Stimulated activated naive CD4-positive, alpha-beta T cell (primary cell): ENCODE measurements at places on chromosomes 3 and 15.

GRCh38 chr15:68278595-68279405 is 1.3 kb downstream of the FEM1B start:
- no peak for DNase-seq

DNA sequence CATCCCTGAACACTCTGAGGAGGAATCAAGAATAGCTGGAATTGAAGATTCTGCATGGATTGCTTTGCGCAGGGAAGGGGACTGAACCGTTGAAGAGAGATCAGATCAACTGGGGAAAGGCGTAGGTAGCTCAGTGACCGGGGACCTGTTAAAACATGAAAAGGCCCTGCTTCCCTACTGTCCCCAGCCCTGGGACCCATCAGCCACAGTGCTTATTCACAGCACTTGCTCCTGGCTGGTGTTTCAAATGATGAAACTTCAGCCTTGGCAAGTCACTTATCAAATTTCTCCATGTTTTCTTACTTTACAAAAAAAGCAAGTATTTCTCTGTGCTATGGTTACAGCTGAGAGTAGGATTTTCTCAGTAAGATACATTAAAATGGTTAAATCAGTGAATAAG is 199.3 kb downstream of the MEIS2 start:
- no peak for DNase-seq

- no peak for DNase-seq
Measured at GRCh38 chr3:73018298-73018697, 21.7 kb downstream of the PPP4R2 start.

- DNase-seq, result no peak
Measured at GRCh38 chr3:119145128-119145499, 851 bp upstream of the TEX55 start.

DNA sequence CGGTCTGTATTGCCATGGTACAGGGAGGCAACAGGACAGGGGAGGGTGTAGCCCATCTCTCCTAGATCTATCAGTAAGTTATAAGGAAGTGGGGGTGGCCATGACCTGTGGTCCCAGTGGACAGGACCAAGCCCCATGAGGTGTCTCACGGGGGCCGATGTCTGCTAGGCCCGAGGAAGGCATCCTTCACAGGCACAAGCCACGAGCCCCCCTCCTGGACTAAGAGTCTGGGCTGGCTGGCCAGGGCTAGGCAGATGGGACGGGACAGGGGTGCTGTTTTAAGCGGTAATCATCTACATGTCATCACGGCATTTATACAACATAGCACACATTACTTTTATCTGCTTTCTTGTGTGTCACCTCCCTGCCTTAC is 2.6 kb upstream of the TBC1D2B start:
- DNase-seq, result no peak

- DNase-seq, result no peak
Measured at GRCh38 chr3:9669277-9669676, 20.0 kb downstream of the MTMR14 start.

- no peak for DNase-seq
Measured at GRCh38 chr15:60254416-60254815, 143.4 kb downstream of the ANXA2 start.

GRCh38 chr15:84099181-84099580 is 136.4 kb upstream of the GOLGA6L4 start:
- no peak for DNase-seq

GRCh38 chr3:151452841-151453240 is 8.0 kb downstream of the IGSF10 start:
- no peak for DNase-seq
